ENCODE measurements at places on chromosomes 3 and 15. TPM values are rescaled to one million over a fixed set of nuclear protein-coding genes. Genes with fewer than 3 reads are reported as not detected.

The TEX55 gene
- total RNA-seq: not detected

The GANC gene
- 16.6 TPM for total RNA-seq

The DZIP1L gene
- total RNA-seq: 29.4 TPM

The PPP1R14D gene
- not detected for total RNA-seq

The SLC27A2 gene
- total RNA-seq: 0.92 TPM

The FAM98B gene
- total RNA-seq: 9.3 TPM

The TAGLN3 gene
- 0.74 TPM for total RNA-seq

The TMOD2 gene
- total RNA-seq: 6.6 TPM

The GPR160 gene
- total RNA-seq: 0.28 TPM

The ZNF717 gene
- total RNA-seq: 18.8 TPM

The CLSTN2 gene
- total RNA-seq: 0.14 TPM

The AMOTL2 gene
- 92.3 TPM for total RNA-seq

The CYP19A1 gene
- 4.0 TPM for total RNA-seq

The ALG3 gene
- total RNA-seq: 23.5 TPM

The TMC3 gene
- not detected for total RNA-seq

The FBXL2 gene
- total RNA-seq: 9.8 TPM

The RBP2 gene
- total RNA-seq: not detected

The TMEM212 gene
- not detected for total RNA-seq

The CCRL2 gene
- 0.09 TPM for total RNA-seq

The IMPG2 gene
- 0.14 TPM for total RNA-seq

The CRYBG3 gene
- 45.2 TPM for total RNA-seq

The PLA2G4E gene
- total RNA-seq: not detected

The CXCR6 gene
- 0.28 TPM for total RNA-seq

The TF gene
- 0.28 TPM for total RNA-seq

The LAMB2 gene
- total RNA-seq: 458 TPM

The IDH3A gene
- 29.0 TPM for total RNA-seq

The ANKRD63 gene
- not detected for total RNA-seq

The RTP1 gene
- not detected for total RNA-seq

The PPP1R2 gene
- total RNA-seq: 111 TPM

The SNRK gene
- 15.1 TPM for total RNA-seq

The LTK gene
- total RNA-seq: not detected

The TPRG1 gene
- total RNA-seq: 0.43 TPM

The NEO1 gene
- total RNA-seq: 45.1 TPM

The ITIH1 gene
- total RNA-seq: 0.18 TPM

The CCDC32 gene
- 10.1 TPM for total RNA-seq

The TIPARP gene
- 36.1 TPM for total RNA-seq

The PLSCR1 gene
- total RNA-seq: 44.5 TPM

The NUDT16 gene
- total RNA-seq: 10.8 TPM

The GRIP2 gene
- total RNA-seq: 0.55 TPM

The ATG3 gene
- total RNA-seq: 72.5 TPM

The GOLGA8G gene
- under 0.01 TPM for total RNA-seq

The CCDC39 gene
- total RNA-seq: not detected
